Cortex of kidney (tissue), 1 donor: ENCODE measurements at places on chromosomes 2 and 18.

DNA sequence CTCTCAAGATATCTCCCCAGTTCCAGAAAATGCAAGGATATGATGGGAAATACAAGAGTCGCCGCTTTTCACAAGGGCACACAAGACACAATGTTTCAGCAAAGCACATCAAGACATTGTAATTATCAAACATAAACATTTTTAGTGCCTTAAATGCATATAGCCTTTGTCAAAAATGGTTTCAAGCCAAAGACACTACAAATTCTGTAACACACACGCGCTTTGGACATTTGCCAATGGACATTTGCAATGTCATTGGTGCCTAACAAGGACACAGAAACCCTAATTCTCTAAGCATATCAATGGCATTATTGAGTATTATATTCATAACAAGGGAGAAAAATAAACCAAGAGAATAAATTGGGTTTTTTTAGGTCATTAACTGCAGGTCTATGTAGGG is 16.1 kb downstream of the ADD2 start:
- no peak for DNase-seq

DNA sequence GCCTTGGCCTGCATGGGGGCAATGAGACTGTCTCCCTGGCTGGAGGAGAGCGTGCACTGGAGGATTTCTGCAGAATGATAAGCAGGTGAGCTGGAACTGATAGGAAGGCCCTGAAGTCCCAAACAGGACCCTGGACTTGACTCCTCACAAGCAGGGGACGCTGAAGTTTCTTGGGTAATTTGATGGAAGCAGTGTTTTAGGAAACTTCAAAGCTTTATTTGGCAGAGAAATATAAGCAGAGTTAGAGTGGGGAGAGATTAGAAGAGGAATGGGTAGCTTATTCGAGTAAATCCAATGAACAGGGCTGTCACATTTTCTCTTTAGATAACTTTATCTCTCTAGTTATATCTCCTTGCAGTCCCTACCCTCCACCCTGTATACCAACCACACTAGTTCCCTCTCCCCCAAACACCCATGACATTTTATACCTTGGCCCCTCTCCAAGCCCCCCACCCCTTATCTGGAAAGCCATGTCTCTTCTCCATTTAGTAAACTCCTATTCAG is 73.6 kb upstream of the IGFBP5 start:
- no peak for DNase-seq

DNA sequence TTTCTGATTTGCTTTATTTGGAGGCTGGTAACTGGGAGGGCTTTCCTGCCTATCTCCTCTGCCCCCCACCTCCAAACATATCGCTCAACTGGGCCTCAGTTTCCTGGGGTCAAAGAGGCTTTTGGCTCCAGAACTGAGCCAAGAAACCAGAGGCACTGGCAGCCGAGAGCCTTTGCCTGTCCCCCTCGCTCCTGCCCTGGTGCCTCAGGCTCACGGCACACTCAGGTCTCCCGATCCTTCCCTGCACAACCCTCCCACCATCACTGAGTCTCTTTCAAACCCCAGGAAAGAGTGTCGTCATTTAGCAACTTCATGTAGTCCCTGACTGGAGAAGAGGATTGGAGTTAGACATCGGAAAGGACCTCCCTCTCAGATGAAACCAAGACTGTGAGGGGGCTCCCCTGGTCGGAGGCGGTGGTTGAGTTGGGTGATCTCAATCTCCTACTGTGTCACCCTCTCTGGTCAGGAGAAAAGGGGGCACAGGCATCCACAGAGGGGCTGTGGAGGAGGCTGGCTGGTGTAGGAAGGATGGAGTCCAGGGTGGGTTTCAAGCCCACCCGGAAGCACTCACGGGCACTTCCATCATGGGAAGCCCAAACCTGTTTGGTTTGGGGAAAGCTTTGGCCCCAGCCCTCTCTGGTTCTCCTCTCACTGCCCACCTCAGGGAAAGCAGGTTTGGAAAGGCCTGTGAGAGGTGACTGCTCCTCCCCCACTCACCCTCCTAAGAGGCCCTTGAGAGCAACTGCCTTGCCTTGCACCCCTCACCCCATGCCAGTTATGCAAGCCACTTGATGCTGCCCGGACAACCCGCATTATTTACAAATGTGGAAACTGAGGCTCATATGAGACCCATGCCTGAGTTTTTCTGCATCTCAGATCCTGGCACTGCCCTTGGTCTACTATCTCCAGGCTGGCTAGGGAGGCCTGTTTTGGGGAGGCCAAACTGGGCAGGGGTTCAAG is 62.3 kb downstream of the TNS1 start:
- DNase-seq = no peak

- no peak for DNase-seq
Measured at GRCh38 chr2:45134014-45134413, 124.8 kb upstream of the SIX2 start.

GRCh38 chr2:141260911-141261310 is 869.9 kb downstream of the LRP1B start:
- DNase-seq = no peak

DNA sequence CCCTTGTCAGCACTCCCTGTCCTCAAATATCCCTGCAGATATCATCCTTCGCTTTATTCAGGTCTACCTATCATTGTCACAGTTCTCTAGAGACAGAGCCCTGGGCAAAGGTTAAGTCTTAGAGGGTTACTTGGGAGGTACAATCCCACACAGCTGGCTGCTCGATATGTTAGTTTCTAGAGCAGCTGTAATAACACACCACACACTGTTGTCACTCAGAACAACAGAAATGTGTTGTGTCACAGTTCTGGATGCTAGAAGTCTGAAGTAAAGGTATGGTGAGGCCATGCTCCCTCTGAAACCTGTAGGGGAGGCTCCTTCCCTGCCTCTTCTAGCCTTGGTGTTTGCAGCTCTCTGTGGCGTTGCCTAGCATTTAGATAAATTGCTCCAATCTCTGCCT is 9.9 kb upstream of the RAPGEF4 start:
- DNase-seq = no peak
